ENCODE measurements at places on chromosomes 3 and 15.

- DNase-seq: no peak
Observed at GRCh38 chr15:83498801-83499200, 51.7 kb downstream of the SH3GL3 start.

- DNase-seq: no peak
Observed at GRCh38 chr3:170154084-170154483, 27.4 kb downstream of the PHC3 start.

GRCh38 chr15:73632670-73633058, 525 bp downstream of the NPTN start:
- DNase-seq: no peak

DNA sequence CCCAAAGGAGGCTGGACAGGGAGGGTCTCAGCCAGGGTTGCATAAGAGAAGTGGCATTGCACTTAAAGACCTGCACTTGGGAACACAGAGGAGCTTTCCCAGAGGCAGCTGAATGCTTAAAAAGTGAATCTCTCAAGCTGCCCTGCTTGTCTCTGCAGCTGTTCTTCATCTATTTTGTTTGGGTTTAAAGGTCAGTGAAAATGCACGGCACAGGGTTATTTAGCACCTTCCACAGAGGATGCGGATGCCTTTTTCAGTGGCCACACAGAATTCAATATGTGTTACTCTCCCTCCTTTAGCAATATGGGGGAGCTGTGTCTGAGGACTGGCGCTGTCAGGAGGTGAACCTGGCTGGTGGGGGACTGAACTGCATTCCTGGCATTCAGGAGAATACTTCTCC, 22.7 kb upstream of the CTNNB1 start:
- no peak for DNase-seq

DNA sequence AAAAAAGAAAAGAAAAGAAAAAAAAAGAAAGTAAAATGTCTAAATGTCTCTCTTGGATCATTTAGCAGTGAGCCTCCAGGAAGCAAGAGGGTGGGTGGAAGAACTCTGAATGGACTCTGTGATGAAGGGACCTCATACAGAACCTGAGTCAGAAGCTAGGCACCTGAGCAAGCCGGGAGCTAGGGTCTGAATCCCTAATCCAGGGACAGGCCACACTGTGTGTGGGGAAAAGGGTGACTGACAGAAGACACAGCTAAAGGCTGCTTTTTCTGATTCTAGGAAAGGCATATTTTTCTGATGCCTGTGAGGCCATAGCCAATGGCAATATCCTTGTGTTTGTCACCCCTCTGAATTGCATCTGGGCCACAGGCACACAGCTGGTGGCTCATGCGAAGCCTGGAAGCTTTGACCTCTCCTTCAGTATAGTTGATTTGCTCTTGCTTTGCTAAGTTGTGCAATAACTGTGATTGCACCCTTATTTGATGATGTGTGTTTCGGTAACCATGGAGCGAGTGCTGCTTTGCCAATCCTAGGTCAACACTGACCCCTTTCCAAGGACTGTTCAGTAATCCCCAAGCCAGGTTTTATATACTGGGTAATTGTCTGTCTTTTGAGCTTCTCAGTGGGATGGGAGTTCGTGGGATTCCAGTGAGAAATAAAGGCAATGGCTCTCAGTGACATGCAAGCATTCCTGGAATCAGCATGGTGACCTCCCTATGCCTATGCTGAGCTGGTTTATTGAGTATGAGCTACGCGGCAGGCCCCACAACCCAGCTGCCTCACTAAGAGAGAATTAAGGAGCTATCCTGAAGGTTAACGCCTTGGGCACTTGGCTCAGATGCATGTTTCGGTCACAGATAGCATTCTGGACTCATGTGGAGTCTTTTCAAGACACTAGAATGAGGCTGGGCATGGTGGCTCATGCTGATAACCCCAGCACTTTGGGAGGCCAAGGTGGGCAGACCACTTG, 49.0 kb upstream of the OSBPL11 start:
- DNase-seq: no peak

DNA sequence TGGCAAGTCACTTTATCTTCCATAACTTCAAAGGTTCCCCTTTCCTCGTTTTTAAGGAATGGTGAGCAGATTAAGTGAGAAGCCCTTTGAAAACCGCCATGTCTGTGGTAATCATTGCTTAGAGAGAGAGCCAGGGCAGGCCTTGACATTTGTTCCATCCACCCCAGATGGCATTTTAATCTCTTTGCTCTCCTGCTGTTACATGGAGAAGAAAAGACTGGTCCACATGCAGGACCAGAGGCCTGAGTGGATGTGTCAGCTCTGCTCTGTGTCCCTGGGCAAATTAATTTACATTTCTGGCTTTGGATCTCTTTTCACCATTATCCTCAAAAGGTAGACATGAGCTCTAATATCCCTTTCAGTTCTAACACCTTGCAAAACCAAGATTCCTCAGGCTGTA, 157.3 kb upstream of the LPP start:
- no peak for DNase-seq

- DNase-seq: no peak
Observed at GRCh38 chr15:34621675-34622074, 38.2 kb upstream of the GOLGA8B start.

DNA sequence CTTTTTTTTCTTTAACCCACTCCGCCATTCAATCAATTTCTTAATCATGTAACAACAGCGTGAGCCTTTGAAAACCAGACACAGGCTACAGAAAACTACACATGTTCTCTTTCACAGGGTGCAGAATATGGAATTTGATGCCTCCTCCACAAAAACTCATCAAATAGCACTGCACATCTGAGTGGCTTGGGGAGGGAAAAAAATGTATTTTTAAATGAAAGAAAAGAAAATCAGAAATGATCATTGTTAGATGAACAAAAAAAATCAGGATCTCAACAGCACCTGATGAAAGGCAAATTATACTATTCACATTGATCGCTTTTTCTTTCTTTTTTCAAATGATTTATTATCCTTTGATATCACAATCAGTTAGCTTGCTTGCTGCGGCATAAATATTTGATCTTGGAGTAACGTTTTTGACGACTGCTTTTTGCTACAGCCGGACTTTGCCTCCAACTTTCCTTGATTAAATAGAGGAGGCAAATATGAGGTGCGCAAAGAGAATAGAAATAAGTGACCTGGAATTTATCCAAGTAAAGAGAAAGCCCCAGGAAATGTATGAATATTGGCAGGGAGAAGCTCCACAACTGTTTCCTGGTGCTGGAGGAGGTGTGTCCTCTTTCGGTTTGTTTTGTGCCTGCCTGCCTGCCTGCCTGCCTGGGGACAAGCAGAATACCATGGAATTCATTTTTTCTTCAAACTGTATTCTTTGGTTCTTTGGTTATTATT, 63.1 kb downstream of the EDEM1 start:
- peak; percentile 28 for DNase-seq

- no peak for DNase-seq
Observed at GRCh38 chr3:94162700-94163099, 99.8 kb downstream of the NSUN3 start.

DNA sequence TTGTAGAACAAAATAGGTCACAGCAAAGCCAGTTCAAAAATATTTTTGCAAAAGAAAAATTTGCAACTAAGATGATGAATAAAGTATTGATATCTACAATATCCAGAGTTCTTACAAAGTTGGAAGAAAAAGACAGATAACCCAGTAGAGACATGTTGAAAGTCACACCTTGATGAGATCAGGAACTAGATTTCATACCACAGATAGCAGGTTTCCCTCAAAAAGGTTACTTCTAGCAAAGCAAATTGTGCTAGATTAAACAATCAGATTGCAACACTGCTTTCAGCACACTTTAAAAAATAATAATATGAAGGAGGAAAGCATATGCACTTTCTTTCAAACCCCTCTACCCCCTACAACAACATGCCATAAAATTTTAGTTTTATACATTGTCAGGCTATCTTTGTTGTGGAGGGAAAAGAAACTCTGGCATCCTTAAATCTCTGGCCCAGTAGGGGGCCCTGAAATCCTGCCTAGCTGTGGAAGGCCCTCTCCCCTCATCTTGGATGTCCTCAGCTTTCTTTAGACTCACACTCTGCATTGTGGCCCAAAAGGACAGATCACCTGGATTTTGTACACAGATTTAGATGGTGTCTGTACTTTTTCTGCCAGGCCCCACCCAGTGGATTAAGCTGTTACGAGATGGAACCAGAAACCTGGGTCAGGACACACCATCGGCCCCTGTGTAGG, 50.9 kb downstream of the CCR3 start:
- DNase-seq: no peak

DNA sequence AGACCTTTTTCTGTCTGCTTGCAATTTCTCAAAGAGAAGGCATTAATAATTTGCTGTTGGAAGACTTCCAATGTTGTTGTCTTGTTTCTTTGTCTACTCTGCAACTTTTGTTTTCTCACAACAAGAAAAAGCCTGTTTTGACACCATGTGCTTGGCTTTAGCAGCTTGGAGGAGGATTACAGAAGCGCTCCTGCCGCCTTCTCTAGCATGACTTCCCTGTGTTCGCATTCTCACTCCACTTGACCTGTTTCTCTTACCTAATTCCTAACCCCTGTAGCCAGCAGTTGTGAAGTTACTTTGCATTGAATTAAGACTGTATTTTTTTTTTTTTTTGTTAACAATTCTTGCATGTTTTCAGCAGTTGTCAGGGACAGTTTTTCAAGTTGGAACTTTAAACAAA, 235.3 kb upstream of the GOLIM4 start:
- DNase-seq: no peak

GRCh38 chr15:47466357-47466756, 250.9 kb upstream of the SEMA6D start:
- no peak for DNase-seq

DNA sequence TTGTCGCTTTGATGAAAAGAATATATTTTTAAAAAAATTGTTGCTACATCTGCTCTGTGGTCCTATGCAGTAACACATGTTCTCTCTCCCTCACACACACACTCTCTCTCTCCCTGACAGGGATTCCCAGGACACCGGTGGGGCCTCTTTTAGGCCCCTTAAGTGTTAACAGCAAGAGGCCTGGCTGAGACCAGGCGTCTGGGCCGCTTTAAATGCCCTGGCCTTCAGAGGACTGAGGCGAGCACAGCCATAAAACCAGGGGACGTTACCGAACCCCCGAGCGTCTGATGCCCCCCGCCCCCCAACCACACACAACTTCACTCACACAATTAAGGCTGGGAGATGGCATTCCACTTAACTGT, 1.7 kb downstream of the BNC1 start:
- no peak for DNase-seq

DNA sequence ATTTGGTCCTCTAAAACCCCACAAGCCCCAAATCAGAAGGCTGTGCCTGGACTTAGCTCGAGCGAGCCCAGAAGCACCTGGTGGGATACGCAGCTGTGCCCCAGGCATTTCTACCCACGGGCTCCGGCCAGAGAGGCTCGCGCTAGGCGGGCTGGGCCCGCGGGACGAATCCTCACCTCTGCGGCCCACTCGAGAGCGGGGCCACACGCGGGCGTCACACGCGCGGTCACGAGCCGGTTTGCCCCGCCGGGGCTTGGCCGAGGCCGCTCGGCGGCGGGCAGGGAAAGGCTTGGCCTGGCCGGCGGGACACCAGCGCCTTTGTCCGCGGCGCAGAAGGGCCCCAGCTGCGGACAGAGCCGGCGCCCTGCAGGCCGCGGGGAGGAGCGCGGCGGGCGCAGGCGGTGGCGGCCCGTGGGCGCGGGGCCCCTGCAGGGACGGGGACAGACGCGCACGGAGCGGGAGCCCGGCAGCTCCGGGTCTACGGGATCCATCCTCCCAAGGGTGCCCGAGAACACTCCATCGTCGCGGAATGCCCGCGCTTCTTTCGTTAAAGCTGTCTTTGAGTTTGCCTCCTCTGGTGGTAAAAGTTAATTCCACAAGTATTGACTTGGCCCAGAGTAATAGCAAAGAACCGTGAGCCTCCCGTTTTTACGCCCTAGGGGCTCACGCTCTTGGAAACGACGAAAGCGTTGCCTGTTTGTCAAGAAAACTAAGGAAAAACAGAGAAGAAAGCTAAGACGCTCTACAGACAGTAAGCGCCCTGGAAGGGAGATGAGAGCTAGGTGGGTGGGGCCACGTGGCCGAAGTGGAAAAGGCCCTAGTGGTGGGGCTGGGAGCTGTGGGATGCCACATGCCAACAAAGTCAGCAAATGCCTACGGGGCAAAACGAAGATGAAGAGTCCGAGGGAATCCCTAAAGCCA, 26.4 kb downstream of the TYRO3 start:
- no peak for DNase-seq

GRCh38 chr3:10253731-10254130, 5.5 kb downstream of the TATDN2 start:
- DNase-seq: no peak

DNA sequence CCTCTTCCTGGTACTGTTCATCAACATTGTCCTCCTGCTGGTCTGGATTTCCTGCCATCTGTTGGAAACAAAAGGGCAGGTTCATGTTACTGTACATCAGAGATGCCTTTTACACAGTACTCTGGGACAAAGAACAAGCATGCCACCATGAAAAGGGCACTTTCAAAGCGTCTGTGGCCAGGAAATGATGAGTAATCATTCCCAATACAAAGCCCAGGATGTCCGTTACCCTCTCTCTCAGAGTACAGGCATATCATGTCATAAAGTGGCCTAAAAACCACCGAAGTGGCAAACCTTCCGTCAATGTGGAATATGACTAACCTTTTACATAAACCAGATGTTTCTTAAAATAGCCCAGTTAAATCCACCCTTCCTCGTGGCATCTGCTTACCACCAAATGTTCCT, 71.2 kb downstream of the GOLIM4 start:
- peak; percentile 92 for DNase-seq

DNA sequence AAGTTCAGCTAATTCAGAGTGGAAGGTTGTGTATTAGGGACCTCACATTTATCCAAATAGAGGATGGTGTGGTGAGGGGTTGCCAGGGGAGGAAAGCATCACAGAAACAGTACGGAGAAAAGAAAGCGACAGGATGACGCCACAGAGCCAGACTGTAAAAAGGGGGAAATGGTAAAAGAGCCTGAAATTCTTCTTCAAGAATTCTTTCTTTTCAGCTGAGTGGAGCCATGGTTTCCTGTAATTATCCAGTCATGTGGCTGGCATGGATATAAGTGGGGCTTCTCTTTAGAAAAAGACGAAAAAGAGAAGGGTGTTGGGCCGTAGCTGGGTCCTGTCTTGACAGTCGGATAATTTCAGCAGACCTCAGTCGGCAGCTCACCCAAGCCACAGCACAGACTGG, 24.5 kb upstream of the PSMD6 start:
- DNase-seq: no peak

GRCh38 chr3:141949972-141950371, 73.5 kb downstream of the ATP1B3 start:
- DNase-seq: no peak

- no peak for DNase-seq
Observed at GRCh38 chr15:49472338-49472737, 49.3 kb downstream of the FGF7 start.

DNA sequence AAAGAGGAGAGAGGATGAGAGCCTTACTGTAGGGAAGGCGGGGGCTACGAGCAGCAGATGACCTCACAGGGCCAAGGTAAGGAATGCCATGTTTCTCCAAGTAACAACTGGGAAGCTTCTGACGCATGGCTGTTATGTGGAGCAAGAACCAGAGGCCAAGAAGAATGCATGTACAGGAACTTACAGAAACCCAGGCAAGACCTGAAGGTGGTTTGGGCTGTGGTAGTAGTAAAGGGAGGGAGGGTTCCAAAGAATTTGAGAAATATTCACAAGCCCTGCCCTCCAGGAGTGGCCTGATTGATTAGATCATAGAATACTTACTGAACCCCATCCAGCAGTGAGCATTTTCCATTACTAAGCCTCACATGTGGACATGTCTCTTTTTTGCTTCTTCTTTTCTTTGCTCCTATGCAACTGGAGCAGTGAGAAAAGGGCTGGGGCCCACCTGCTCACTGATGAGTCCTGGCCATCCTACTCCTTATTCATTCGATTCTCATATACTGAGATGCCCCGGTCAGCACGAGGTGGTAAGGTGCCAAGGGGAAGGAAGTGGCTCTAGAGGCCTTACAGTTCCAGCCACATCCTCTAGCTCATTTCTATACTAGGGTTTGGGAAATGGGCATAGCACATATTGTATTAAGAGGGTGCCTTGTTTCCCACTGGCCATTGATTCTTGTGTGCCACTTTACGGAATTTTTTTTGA, 8.3 kb upstream of the SLC12A8 start:
- DNase-seq: no peak

Measured in NCI-H2029 (cell line).